ENCODE measurements at places on chromosomes 1 and 21. TPM values are rescaled to one million over a fixed set of nuclear protein-coding genes. Genes with fewer than 3 reads are reported as not detected.

PITHD1 gene
- 36.4 TPM for total RNA-seq

DNA sequence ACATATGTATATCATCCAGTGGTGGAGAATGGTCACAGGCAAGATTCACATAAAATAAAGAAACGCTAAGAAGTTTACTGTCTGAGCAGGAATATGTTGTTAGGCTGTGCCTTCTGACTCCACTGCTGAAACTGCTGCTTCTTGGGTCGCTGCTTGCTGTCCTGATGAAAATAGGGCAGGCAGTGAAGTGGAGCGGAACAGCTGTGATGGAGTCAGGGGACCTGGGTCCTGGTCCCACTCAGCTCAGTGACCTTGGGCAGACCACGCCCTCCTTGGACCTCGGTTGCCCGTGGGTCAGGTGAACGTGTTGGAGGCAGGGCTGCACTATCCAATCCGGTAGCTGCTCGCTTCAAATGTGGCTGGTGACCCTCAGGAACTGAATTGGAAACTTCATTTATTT lies 33.4 kb upstream of the IFFO2 start:
- no peak overlapping the region for H3K4me3 ChIP-seq
- H3K27me3 ChIP-seq: peaks cover 6% of the 10 kb centered on the region
- no peak for DNase-seq

NID1 gene
- total RNA-seq: 99.1 TPM

DNA sequence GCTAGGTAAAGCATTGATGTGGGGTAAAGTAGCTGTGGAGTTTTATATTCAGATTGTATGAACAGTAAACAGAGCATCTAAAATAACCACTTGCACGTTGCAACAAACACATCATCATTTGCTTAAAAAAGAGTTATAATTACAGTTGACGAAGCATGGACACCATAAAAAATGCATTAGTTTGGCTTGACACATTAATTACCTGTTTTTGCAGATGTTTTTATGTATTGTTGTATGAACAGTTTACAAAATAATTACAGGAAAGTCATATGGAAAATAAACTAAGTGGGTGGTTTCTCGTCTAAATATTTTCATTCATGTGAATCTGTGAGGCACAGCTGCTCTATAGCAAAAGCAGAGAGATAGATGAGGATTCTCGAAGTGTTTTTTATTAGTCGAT lies 108.3 kb downstream of the RPS6KC1 start:
- DNase-seq: no peak
- peaks cover 10% of the 10 kb centered on the region for H3K4me1 ChIP-seq
- no peaks in the 10 kb centered on the region for H3K27me3 ChIP-seq
- H3K27ac ChIP-seq: no peak overlapping the region
- H3K36me3 ChIP-seq: peaks cover 5% of the 10 kb centered on the region
- H3K4me3 ChIP-seq: no peak overlapping the region

KCNT2 gene
- 13.4 TPM for total RNA-seq

DNA sequence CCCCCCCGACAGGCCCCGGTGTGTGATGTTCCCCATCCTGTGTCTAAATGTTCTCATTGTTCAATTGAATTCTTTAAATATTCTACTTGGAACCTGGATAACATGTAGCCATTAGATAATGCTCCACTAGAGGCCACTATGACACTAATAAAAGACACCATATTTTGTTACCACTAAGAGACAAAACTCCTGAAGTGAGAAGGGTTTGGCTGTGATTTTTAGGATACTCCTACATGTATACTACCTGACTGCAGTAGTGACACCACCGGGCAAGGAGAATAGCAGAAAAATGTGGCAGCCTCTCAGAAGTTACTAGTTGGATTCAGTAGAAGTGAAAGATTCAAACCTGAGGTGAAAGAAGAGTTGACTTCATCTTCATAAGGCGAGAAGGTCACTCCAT lies 36.0 kb downstream of the F5 start:
- H3K36me3 ChIP-seq: no peaks in the 10 kb centered on the region
- H3K4me1 ChIP-seq: no peaks in the 10 kb centered on the region
- H3K4me3 ChIP-seq: no peak overlapping the region
- H3K27ac ChIP-seq: no peak overlapping the region
- DNase-seq: no peak

DNA sequence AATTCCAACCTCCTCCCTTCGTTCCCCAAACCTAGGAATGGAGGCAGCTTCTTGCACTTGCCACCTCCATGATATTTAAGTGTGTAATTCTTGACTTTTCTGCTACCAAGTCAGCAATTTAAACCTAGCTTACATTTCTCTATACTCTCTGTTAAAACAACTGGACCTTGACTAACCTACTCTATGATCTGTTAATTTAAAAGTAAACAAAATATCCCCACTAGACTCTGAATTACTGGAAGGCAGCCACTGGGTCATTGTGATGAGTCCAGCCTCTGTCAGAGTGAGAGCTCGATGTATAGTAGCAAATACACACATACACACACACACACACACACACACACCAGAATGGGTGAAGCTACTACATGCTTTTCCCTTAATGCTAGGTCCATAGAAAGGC lies 40.0 kb upstream of the DHCR24 start:
- peaks cover 2% of the 10 kb centered on the region for H3K27me3 ChIP-seq
- no peak overlapping the region for H3K4me3 ChIP-seq
- no peak overlapping the region for H3K27ac ChIP-seq
- DNase-seq: no peak
- no peaks in the 10 kb centered on the region for H3K36me3 ChIP-seq

Measured in chondrocyte (in vitro differentiated cells).